ENCODE measurements at places on chromosomes 13 and 19. TPM values are rescaled to one million over a fixed set of nuclear protein-coding genes. Genes with fewer than 3 reads are reported as not detected.

GRCh38 chr13:46377554-46377953 is 9.5 kb downstream of the RUBCNL start:
- DNase-seq, result no peak
- H3K27ac ChIP-seq, result no peak overlapping the region
- H3K4me3 ChIP-seq, result no peak overlapping the region
- no peaks in the 10 kb centered on the region for H3K27me3 ChIP-seq
- H3K4me1 ChIP-seq, result no peaks in the 10 kb centered on the region
- H3K36me3 ChIP-seq, result no peaks in the 10 kb centered on the region

- peaks cover 9% of the 10 kb centered on the region for H3K4me1 ChIP-seq
- no peak overlapping the region for H3K4me3 ChIP-seq
- no peaks in the 10 kb centered on the region for H3K36me3 ChIP-seq
- no peak for DNase-seq
- peaks cover 25% of the 10 kb centered on the region for H3K27me3 ChIP-seq
Observed at GRCh38 chr19:45475537-45476291, 7.9 kb downstream of the FOSB start.

WDR88 gene
- not detected for total RNA-seq

DNA sequence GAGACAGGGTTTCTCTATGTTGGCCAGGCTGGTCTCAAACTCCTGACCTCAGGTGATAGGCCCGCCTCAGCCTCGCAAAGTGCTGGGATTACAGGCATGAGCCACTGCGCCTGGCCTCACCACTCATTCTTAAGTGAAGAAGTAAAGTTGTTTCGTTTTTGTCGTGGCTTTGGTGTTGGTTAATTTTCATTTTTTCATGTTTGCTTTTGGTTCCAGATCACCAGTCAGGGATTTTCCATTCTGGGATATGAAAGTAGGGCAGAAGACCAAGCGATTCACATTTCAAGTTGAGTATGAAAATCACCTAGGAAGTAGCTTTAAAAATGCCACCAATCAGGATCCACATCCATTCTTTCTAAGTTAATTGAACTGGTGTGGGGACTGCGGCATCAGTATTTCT is 289.9 kb downstream of the DIAPH3 start:
- no peak for DNase-seq
- peaks cover 1% of the 10 kb centered on the region for H3K36me3 ChIP-seq
- H3K27me3 ChIP-seq, result no peaks in the 10 kb centered on the region
- no peak overlapping the region for H3K27ac ChIP-seq

DNA sequence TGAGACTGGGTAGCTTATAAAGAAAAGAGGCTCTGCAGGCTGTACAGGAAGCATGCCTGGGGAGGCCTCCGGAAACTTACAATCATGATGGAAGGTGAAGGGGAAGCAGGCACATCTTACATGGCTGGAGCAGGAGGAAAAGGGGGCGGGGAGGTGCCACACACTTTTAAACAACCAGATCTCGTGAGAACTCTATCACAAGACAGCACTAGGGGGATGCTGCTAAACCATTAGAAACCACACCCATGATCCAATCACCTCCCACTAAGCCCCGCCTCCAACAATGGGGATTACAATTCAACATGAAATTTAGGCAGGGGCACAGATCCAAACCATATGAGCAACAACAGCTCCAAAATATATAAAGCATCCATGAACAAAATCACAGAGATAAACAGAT is 46.5 kb upstream of the GTF2F2 start:
- no peaks in the 10 kb centered on the region for H3K36me3 ChIP-seq
- no peak overlapping the region for H3K4me3 ChIP-seq
- H3K27me3 ChIP-seq, result no peaks in the 10 kb centered on the region
- H3K27ac ChIP-seq, result no peak overlapping the region
- no peak for DNase-seq
- no peaks in the 10 kb centered on the region for H3K4me1 ChIP-seq

- peaks cover 15% of the 10 kb centered on the region for H3K4me1 ChIP-seq
- no peak overlapping the region for H3K27ac ChIP-seq
- H3K4me3 ChIP-seq, result no peak overlapping the region
- no peaks in the 10 kb centered on the region for H3K36me3 ChIP-seq
Observed at GRCh38 chr13:79880818-79881217, 399.9 kb downstream of the NDFIP2 start.

- peaks cover 4% of the 10 kb centered on the region for H3K4me1 ChIP-seq
- DNase-seq, result no peak
- H3K27me3 ChIP-seq, result no peaks in the 10 kb centered on the region
- H3K27ac ChIP-seq, result no peak overlapping the region
- no peaks in the 10 kb centered on the region for H3K36me3 ChIP-seq
- H3K4me3 ChIP-seq, result no peak overlapping the region
Observed at GRCh38 chr13:112671359-112671758, 18.5 kb upstream of the ATP11A start.

GRCh38 chr19:43457809-43458208 is 7.6 kb downstream of the LYPD3 start:
- no peak overlapping the region for H3K27ac ChIP-seq
- no peak overlapping the region for H3K4me3 ChIP-seq
- DNase-seq, result peak; percentile 27
- H3K27me3 ChIP-seq, result peaks cover 23% of the 10 kb centered on the region
- no peaks in the 10 kb centered on the region for H3K36me3 ChIP-seq

ZNF865 gene
- total RNA-seq, result 0.49 TPM

- no peak for DNase-seq
- peak overlapping the region; percentile 83 for H3K4me3 ChIP-seq
- no peaks in the 10 kb centered on the region for H3K4me1 ChIP-seq
- peaks cover 36% of the 10 kb centered on the region for H3K27me3 ChIP-seq
- H3K27ac ChIP-seq, result no peak overlapping the region
Observed at GRCh38 chr19:58450856-58451357, 515 bp upstream of the ZNF324B start.

ZNF554 gene
- total RNA-seq, result 10.1 TPM

SYDE1 gene
- total RNA-seq, result 8.0 TPM

DNA sequence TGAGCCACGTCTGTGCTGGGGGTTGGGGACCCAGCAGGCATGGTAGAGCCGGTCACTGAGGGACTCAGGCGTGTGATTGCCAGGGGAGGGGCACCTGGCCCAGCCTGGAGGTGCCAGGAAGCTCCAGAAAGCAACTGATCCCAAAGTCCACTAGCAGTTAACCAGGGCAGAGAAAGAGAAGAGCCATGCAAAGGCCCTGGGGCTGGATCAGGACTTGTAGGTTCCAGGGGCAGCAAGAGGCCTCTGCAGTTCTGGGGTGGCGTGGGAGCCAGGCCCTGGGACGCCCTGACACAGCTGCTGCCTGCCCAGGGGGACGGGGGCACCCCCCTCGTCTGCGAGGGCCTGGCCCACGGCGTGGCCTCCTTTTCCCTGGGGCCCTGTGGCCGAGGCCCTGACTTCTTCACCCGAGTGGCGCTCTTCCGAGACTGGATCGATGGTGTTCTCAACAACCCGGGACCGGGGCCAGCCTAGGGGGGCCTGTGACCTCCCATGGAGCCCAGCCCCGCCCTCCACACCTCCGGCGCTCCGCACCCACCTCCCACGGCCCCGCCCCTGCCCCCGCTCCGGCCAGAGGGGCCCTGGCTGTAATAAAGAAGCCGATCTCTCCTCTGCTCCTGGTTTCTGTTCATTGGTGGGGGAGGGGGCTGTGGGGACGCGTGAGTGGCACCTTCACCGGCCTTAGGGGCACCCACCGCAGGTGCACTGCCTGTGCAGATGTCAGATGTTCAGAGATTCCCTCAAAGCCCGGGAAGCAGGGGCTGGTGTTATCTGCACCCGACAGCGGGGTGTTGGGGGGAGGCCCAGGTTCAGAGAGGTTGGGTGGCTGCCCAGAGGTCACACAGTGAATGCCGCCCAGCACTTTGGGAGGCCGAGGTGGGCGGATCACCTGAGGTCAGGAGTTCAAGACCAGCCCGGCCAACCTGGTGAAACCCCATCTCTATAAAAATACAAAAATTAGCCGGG is 4.1 kb downstream of the AZU1 start:
- H3K27me3 ChIP-seq, result no peaks in the 10 kb centered on the region
- no peak overlapping the region for H3K4me3 ChIP-seq
- H3K36me3 ChIP-seq, result no peaks in the 10 kb centered on the region
- DNase-seq, result no peak
- no peaks in the 10 kb centered on the region for H3K4me1 ChIP-seq
- no peak overlapping the region for H3K27ac ChIP-seq

DNA sequence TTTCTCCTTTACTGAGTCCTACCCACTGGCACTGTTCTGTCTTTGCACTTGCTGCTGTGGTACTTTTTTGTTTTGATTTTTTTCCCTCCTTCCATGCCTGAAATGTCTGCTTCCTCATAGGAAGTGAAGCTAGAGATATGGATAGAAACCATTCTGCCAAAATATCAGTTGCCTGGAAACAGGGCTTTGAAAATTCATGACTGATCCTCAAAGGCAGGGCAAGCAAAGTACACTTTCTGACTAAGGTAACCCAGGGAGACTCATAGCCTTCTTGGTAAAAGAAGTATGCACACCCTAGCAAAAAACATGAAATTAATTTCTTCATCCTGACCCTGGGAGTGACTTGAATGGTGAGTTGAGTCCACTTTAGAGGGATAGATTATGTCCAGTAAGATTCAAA is 329.8 kb downstream of the MYO16 start:
- no peaks in the 10 kb centered on the region for H3K4me1 ChIP-seq
- H3K36me3 ChIP-seq, result no peaks in the 10 kb centered on the region
- no peak overlapping the region for H3K27ac ChIP-seq
- no peaks in the 10 kb centered on the region for H3K27me3 ChIP-seq

DNA sequence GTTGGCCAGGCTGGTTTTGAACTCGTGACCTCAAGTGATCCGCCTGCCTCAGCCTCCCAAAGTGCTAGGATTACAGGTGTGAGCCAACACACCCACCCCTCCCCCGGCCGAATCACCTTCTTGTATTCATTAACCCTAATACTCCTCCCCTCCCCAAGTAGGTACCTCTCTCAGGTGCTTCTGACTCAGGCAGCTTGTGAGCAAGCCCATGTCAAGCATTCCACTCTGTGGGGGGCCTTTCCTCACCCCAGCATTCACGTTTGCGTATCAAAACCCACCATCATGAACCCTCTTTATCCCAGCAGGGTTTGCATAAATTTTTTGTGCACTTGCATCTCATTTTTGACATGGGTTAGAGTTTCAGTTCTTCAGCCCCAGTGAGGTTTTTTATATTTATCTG is 23.6 kb upstream of the RFXAP start:
- no peaks in the 10 kb centered on the region for H3K4me1 ChIP-seq
- no peak for DNase-seq
- no peaks in the 10 kb centered on the region for H3K36me3 ChIP-seq

LGALS14 gene
- not detected for total RNA-seq

DNA sequence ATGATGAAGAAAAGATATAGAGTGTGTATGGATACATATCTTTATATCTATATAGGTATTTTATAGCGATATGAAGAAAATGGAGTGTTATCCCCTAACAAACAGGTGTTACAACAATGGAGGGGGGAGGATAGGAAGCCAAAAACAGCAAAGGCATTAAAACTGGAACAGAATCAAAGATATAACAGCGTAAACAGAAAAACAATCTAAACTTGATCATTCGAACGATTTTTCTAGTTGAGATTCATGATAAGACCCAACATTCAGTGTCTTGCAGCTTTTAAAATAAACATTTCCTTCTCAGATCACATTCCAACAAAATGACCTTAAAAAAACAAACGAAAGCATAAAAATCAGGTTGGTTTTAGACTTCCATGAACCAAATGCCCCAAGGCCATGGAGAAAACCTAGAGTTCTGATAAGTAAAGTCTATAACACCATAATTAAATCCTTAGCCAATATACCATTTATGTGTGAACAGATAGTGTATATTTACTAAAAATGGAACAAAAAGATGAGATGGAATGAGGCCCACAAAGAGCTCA is 55.7 kb downstream of the CAB39L start:
- H3K27me3 ChIP-seq, result no peaks in the 10 kb centered on the region
- no peak for DNase-seq
- H3K4me1 ChIP-seq, result peaks cover 11% of the 10 kb centered on the region

GRCh38 chr13:77299587-77299986 is 27.3 kb downstream of the MYCBP2 start:
- peaks cover 4% of the 10 kb centered on the region for H3K36me3 ChIP-seq
- H3K4me3 ChIP-seq, result no peak overlapping the region
- no peaks in the 10 kb centered on the region for H3K27me3 ChIP-seq

- no peaks in the 10 kb centered on the region for H3K4me1 ChIP-seq
- no peak overlapping the region for H3K27ac ChIP-seq
- no peak for DNase-seq
- H3K4me3 ChIP-seq, result no peak overlapping the region
- no peaks in the 10 kb centered on the region for H3K36me3 ChIP-seq
Observed at GRCh38 chr13:47094734-47095434, 198.0 kb upstream of the HTR2A start.

SIGLEC8 gene
- not detected for total RNA-seq

HCST gene
- total RNA-seq, result not detected

DNA sequence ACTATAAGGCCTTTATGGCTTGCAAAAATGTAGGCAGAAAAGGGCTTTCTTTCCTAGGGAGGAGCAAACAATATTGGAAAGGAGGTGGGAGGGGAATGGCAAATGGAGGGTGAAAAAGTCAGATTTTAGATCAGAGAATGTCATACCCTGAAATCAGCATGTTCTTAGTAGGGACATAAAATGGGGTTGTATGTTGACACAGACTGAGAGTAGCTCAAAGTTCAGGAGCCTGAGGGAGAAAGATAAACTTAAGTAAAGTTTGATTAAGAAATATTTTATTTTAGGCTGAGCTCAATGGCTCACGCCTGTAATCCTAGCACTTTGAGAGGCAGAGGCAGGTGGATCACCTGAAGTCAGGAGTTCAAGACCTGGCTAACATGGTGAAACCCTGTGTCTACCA is 83.8 kb downstream of the ZNF737 start:
- H3K4me3 ChIP-seq, result no peak overlapping the region
- no peak for DNase-seq
- H3K36me3 ChIP-seq, result no peaks in the 10 kb centered on the region
- H3K27me3 ChIP-seq, result no peaks in the 10 kb centered on the region

DNA sequence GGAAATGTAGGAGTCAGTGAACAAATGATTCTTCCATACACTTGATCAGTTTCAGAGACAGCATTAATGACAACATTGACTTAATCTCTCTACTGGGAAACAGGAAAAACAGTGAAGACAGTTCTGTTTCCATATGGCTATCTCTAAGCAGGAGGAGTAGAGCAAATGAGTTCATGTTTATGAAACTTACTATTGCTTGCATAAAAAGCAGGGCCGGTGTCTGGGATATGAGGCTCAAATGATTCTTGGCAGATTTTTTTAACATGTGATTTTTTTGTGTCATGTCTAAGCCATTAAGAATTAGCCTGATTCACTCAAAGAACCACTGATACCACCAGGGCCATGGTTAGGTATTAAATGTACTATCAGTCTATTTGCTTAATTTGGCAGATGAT is 141.9 kb downstream of the SLC7A1 start:
- no peaks in the 10 kb centered on the region for H3K4me1 ChIP-seq
- DNase-seq, result no peak
- no peaks in the 10 kb centered on the region for H3K36me3 ChIP-seq
- no peaks in the 10 kb centered on the region for H3K27me3 ChIP-seq
- no peak overlapping the region for H3K4me3 ChIP-seq
- no peak overlapping the region for H3K27ac ChIP-seq

DNA sequence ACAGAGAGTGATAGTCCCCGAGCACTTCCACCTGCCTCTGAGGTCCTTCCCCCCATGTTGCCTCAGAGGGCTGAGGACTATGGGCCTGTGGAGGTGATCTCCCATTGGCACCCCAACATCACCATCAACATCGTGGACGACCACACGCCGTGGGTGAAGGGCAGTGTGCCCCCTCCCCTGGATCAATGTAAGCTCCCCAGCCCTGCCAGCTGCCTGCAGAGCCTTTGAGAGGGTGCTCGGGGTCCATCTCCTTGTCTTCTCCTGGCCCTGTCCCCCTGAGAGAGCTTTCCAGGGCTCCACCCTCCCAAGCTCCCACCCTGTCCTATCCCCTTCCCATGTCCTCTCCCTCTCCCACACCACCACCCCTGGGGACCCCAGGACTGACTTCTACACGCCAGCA is 14.9 kb upstream of the RELB start:
- no peak for DNase-seq
- H3K4me1 ChIP-seq, result no peaks in the 10 kb centered on the region
- H3K4me3 ChIP-seq, result no peak overlapping the region
- H3K27ac ChIP-seq, result no peak overlapping the region

ZNF100 gene
- total RNA-seq, result 18.9 TPM
